ENCODE measurements at places on chromosomes 3 and 15.

DNA sequence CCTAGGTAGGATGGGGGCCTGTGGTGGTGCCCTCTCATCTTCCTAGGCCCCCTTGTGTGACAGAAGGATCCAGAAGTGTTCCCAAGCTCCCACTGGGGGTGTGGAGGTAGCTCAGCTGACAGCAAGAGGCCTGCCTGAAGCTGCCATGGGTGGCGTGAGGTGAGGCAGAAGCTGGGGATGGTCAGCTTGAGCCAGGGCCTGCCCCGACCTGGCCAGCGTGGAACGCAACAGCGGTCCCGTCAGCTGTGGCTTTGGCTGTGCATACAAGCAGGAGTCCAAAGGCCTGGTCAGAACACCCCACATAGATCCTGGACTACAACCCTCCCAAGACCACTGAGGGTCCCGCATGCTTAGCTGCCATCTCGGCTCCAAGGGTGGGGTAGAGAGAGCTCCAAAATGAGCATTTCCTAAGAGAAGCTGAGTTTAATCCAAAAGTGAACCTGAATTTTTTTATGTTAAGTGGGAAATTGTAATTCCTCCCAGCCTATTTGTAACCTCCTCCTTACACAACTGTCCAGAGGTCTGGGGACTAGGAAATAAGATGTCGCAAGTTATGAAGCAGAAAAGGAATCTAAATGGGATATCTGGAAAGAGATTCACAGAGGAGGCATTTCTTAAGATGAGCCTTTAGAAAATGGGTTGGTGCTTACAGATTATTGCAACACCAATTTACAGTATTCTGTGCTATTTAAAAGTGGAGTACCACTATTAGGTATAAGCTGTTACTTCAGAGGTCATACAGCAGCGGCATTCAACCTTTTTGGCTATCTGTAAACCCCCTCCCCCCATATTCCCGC, 9.9 kb upstream of the PLA2G4D start:
- DNase-seq, result no peak

GRCh38 chr3:179236669-179237301, 14.1 kb downstream of the KCNMB3 start:
- no peak for DNase-seq

DNA sequence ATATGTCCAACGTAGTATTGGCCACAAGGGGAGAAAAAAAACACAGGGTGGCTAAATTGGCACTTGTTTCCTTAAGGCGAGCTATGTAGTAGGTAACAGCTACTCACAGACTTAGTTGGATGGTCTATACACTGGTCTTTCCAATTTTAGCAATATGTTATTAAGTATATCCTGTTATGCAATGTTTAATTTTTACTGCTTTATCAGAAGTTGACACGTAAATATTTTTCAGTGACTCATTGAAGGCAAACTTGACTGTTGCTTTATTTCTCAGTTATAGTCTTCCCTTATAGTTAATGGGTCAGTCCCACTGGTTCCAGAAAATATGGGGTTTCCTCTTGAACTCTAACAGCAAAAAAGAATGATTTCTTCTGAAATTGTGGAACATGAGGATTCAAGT, 46.5 kb downstream of the ADPGK start:
- DNase-seq, result no peak

DNA sequence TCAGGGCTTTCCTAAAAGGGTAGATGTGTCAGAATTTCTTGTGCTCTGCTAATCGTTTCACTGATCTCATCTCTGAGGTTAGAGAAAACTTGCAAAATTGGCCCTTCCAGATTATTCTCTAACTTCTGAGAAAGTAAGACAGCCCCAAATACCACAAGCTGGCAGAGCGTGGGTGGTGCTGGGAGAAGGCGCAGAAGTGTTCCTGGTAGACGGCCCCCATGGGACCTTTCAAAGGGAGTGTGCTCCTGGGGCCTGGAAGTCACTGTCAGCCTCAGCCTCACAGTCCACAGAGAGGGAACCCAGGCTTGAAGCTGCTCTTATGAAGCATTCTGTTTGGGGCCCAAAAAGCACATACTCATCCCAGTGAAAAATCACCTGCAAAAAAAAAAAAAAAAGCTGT, 86.5 kb upstream of the PFN2 start:
- DNase-seq, result no peak

- DNase-seq, result no peak
Measured at GRCh38 chr15:68623301-68623892, 44.6 kb downstream of the CORO2B start.

DNA sequence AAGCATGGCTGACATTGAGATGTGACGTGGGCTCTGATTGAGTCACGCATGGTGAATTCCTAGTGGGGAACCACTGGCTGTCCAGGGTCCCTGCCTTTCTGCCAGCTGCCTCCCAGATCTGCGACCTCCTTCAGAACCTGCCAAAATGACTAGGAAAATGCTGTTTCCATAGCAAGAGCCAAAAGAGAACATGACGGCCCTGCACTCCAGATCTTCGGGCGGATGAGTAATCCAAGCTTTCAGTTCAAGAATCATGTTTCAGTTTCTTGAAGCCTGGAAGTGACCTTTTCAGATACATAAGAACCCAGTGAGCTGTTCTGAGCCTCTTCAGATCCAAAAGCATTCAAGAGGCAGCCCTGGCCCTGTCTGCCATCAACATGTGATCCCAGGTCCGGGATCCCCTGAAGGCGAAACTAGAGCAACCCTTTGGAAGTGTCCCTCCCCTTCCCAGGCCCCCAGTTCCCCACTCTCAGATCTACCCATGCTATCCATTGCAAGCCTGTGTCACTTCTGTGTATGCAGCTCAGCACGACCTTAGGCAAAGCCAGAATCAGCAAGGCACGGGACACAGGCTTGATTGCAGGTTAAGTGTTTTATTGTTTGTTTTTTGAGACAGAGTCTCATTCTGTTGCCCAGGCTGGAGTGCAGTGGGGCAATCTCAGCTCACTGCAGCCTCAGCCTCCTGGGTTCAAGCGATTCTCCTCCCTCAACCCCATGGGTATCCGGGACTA, 19.7 kb downstream of the ANKRD63 start:
- DNase-seq, result no peak

DNA sequence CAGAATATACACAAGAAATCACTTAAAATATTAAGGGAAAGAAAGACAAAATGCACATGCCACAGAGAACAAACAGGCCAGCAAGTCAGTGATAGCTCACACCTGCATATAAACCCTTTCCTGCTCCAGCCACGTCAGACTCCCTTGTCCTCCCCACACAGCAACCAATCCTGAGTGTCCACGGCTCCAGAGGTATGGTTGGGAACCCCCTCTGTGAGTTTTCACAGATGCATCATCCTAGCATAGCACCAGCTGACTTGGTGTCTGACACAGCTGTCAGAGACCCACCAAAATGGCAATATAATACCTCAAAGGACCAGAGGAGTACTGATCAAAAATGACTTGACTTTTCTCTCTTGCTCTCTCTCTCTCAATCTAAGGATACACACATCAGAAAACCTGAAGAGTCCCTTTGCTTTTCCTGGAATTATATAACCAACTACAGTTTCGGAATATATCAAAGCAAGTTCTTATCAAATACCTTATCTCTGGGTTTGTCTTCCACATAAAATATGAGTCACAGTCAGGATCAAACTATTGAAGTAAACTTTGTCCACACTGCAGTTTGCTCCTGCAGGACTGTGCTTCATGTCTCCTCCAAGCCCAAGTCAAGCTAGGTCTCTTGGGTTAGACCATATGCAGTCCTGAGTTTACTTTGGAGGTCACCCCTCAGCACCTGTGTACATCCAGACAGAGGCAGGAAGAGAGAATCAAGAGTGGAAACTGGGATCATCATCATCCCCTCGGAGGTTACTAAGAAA, 187.1 kb upstream of the THBS1 start:
- no peak for DNase-seq

- DNase-seq, result no peak
Measured at GRCh38 chr15:85500729-85501128, 120.3 kb downstream of the AKAP13 start.

- DNase-seq, result no peak
Measured at GRCh38 chr15:98395974-98396610, 252.2 kb upstream of the IGF1R start.

Measured in spleen (tissue), 13 donors.